ENCODE measurements at places on chromosomes 1 and 21. TPM values are rescaled to one million over a fixed set of nuclear protein-coding genes. Genes with fewer than 3 reads are reported as not detected.

ESPN gene
- 21.6 TPM for polyA plus RNA-seq

FCRL6 gene
- 0.08 TPM for polyA plus RNA-seq

RIPPLY3 gene
- polyA plus RNA-seq, result 0.49 TPM

OR2M3 gene
- not detected for polyA plus RNA-seq

PLCH2 gene
- polyA plus RNA-seq, result 19.2 TPM

IL12RB2 gene
- 1.3 TPM for polyA plus RNA-seq

CCDC24 gene
- 4.0 TPM for polyA plus RNA-seq

NBPF6 gene
- not detected for polyA plus RNA-seq

LCK gene
- 2.4 TPM for polyA plus RNA-seq

RGS13 gene
- polyA plus RNA-seq, result 0.13 TPM

PCP4L1 gene
- polyA plus RNA-seq, result 10.0 TPM

ANGPTL1 gene
- 3.3 TPM for polyA plus RNA-seq

MATN1 gene
- 0.01 TPM for polyA plus RNA-seq

LIN9 gene
- 2.1 TPM for polyA plus RNA-seq

HAO2 gene
- not detected for polyA plus RNA-seq

CD53 gene
- 5.8 TPM for polyA plus RNA-seq

OR2T11 gene
- not detected for polyA plus RNA-seq

ENAH gene
- 6.9 TPM for polyA plus RNA-seq

DMBX1 gene
- not detected for polyA plus RNA-seq

LCE1C gene
- polyA plus RNA-seq, result 0.32 TPM

PARK7 gene
- polyA plus RNA-seq, result 146 TPM

MARK1 gene
- 3.4 TPM for polyA plus RNA-seq

HFM1 gene
- 0.18 TPM for polyA plus RNA-seq

All from esophagus (tissue), 2 donors.